Fibroblast of skin of scalp (primary cell): ENCODE measurements at places on chromosomes 5 and 9.

- DNase-seq: no peak
These were observed 274.6 kb downstream of the TMEM38B start for GRCh38 chr9:105968811-105969466.

DNA sequence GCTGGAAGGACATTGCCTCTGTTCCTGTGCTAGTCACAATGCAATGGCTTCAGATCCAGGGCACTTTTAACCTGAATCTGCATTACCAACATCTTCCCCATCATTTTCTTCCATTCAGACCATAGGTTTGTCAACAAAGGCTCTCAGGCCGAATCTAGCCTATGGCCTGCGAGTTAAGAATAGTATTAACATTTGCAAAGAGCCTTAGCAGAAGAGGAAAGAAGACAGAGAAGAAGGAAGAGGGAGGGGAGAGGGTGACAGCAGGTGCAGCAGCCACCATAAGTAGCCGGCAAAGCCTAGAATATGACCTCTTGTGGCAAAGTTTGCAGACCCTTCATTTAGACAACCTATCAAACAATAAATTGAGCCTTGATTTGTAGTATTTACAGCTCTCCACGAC, 32.6 kb downstream of the BARX1 start:
- no peak for DNase-seq

DNA sequence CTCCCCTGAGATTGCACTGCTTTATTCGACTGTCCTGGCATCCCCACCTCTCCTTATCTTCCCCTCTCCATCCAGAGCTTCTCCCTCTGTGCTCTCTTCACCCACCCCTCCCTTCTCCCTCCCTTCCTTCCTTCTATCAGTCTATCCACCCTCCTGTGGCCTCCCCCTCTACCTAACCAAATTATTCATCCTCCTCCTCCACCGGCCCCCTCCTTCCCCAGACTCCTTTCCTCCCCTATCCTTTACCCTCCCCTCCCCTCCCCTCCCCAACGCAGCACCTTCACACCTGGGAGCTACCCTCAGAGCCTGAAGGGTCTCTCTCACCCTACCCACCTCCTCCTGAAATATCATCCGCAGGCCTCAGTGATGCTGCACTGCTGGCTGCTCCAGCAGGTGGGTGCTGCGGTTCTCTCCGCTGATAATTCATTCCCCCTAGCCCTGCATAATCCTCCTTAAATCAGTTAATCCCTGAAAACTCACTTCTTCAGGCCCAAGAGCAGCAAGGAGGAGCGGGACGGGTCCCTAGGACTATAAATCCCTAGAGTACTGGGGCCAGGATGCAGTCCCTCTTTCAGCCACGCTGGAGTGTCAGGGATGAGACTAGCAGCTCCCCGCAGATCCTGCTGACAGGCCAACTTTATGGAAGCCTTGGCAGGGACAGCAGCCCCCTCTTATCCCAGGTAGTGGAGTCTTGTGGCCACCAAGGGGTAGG, 97.8 kb downstream of the PCDH1 start:
- no peak for DNase-seq

DNA sequence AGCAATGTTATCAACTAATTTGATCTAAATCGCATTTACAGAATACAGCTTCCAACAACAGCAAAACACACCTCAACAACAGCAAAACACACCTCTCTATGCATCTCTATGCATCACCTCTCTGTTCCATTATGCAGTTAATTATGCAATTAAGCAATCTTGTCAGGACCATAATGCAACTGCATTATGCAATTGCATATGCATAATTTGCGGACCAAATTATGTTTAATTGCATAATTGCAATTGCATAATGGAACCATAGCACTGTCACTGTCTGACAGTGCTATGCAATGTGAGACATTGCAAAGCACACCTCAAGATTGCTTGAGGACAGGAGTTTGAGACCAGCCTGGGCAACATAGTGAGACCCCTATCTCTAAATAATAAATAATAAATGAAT, 80.4 kb upstream of the PRSS3 start:
- no peak for DNase-seq

DNA sequence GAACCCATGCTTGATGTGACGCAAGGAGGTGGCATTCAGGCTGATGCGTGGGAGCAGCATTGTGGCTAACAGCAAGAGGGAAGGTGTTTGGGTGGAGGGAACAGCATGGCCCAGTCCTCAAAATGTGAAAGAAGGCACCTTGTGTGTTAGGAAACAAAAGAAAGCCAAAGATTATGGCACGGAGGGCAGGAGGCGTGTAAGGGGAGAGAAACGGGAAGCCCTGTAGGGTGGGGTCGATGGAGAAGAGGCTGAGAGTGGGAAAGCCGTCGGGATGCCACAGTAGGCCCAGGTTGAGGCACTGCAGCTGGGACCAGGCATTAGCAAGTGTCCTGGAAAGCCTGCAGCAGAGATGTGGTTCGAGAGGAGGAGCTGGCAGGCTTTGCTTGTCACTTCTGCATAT, 241.1 kb downstream of the GADD45G start:
- no peak for DNase-seq

DNA sequence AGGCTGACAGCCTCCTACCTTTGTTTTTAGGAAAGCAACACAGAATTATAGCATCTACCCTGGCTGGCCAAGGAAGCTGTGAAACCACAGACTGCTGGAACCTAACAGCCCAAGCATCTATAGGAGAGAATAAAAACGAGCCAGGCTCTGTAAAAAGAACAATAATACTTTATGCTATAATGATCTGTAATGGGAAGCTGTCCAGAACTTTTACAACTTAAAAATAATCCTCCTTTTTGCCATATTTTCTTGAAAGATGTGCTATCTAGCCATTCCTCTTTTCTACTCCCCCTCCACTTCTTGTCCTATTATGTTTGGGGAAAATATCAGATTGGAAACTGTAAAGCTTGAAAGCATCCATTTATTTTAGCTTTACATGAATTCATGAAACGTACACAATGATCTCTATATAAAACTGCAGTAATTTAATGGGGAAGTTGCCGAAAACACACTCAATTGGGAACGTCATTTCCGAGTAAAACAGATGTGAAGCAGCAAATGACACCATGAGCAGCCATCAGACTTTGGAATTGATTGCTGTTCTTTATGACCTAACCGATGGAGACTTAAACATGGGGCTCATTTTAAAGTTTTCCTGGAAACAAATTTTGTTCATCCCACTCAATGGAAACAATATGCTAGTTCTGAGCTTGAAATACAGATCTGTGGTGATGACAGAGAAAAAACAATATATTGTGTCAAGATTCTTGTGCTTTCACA, 450.3 kb upstream of the CLINT1 start:
- DNase-seq: no peak

- DNase-seq: no peak
These were observed 26.3 kb downstream of the SPZ1 start for GRCh38 chr5:80346055-80346454.

DNA sequence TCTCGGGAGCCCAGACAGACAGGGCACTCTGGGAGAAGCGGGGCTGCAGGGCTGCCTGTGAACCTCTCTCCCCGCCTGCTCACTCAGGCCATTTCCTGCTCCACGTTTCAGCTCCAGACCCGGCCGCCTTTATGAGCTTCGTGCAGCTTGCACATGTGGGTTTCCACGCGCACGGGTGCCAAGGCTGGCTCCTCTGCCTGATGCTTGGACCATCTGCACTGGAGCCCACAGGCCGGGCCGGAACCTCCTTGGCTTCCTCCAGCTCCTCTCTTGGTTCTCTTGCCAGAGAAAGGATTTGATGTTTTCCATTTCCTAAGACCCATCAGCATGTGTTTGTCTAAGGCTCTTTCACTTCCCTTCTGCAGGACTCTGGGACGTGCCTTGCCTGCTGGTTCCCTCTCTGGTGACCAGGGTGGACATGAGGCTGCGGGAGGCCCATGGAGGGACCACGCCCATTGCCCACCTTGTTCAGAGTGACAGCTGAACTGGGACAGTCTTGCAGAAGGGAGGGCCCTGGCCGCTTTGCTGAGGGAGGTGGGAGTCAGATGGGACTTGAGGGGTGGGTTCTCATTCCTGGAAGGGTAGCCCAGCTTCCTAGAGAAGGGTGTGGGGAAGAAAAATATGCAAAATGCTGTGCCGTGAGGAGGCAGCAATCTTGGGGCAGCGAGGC, 23.3 kb upstream of the COL5A1 start:
- DNase-seq: peak; percentile 24
